Activated T-helper 1 cell treated with anti-CD3 and anti-CD28 coated beads, Interleukin-2, amount 50 U/mL, for 16 hours (primary cell): ENCODE measurements at places on chromosomes 5 and 9.

DNA sequence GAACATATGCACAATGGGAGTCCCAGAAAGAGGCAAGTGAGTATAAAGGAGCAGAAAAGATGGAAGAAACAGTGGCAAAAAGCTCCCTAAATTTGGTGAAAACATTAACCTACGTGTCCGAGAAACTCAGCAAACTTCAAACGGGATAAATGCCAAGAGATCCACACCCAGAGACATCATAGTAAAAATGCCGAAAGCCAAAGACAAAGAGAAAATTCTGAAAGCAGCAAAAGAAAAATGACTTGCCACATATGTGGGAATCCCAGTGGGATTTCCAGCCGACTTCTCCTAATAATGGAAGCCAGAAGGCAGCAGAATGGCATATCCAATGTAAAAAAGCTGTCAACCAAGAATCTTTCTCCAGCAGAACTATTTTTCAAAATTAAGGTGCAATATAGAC is 101.2 kb downstream of the ADAMTS2 start:
- DNase-seq, result no peak

DNA sequence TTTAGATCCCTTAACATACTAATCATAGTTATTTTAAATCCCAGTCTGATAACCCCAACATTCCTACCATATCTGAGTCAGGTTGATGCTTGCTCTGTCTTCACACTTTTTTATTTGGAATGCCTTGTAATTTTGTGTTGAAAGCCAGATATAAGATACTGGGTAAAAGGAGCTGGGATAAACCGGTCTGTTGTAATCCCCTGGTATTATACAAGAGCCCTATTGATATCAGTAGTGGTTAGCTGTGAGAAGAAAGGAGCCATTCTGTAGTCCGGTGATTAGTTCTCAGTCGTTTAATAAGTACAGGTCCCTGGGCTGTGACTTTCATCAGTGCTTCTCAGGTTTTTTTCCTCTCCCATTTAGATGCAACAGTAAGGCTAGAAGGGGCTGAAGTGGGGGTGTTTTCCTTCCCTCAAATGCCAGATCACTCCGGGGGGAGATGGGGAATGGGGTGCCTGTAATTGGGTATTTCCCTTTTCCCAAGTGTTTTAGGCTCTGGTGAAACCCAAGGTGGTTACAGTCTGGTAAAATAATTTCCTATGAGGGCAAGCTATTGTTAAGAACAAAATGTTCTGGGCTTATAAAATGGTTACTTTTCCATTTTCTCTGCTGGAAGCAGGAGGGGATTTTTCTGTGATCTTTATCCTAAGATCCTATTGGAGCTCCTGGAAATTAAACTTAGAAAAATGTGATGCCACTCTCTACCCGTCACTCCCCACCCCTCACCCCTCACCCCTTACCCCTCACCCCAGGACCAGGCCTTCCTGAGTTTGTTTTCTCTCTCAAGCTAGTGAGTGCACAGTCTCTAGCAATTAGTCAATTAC is 72.7 kb downstream of the KCNN2 start:
- no peak for DNase-seq

DNA sequence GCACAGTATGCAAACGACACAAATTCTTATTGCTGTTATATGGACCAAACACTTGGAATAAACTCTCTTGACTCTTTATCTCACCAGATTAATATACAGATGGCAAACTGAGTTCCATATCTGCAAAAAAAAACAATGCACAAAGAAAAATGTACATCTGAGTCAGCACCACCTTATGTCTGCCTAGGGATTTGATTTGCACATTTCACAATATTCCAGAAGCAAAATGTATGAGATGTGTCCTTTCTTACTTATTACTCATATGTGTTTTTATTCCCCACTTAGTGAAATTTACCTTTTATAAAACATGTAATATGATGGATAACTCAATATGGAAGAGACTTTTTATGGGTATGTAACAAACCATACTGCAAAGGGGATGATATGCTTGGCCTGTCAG is 236.9 kb downstream of the GLIS3 start:
- no peak for DNase-seq

GRCh38 chr5:79235261-79235633 is 684 bp upstream of the JMY start:
- DNase-seq, result no peak

DNA sequence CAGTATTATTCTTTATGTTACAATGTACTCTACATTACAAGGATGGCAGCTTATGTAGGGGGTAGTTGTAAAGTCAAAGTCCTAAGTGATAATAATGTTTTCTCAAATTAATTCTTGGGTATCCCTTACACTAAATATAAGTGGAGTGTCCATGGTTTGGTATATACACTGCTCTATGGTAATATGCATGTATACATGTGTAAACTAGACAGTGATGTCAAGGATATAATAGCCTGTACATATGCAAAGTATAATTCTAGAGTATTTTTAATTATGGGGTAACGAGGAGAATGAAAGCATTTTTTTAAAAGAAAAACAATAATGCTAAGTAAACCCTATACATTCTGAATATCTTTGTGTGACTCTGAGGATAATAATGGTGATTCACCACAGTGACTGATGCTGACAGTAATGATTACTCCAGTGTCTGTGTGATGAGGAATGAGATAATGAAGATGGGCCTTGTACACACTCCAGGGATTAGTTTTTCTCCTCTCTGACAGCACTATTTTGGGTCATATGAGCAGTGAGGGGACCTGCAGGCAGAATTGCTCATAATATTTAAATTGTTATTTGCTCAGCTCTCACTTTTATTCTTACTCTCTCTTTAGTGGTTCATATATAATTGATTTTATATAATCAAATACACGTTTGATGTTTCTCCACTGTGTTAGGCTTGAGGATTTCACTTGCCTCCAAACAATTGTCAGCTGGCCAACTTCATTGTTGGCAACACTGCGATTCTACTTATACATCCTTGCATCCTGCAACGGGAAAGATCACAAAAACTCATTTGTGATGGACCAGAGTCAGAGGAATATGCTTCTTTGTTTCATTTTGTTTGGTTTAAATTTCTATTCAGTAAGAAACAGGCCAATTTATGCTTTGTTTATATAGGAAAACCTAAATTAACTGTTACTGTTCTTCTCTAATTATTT is 88.2 kb downstream of the NREP start:
- no peak for DNase-seq

GRCh38 chr5:41118177-41118576 is 47.0 kb upstream of the MROH2B start:
- no peak for DNase-seq
